Prostate gland (tissue), 2 donors: ENCODE measurements at places on chromosomes 12 and 14.

- peak; percentile 58 for DNase-seq
These were observed 17.2 kb downstream of the REM2 start for GRCh38 chr14:22900081-22900799.

- DNase-seq = no peak
These were observed 1.5 kb upstream of the HRK start for GRCh38 chr12:116882742-116883141.

DNA sequence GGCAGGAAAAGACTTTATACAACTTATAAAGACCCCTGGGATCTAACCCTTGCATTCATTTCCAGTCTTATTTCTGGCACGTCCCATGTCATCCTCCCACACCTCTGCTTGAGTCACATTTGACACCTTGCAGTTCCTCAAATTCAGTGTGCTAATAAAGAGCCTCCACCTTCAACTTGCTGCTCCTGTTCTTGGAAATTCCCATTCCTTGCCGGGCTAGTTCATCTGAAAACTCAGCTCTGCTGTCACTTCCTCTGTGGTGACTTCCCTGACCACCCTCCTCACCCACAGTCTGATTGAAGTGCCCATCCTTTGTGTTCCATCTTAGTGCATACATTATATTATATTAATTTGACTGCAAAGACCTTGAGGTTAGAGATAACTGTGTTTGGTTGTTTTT, 37.4 kb upstream of the PSMA6 start:
- no peak for DNase-seq

- no peak for DNase-seq
These were observed 26.8 kb downstream of the CCNK start for GRCh38 chr14:99507860-99508640.

DNA sequence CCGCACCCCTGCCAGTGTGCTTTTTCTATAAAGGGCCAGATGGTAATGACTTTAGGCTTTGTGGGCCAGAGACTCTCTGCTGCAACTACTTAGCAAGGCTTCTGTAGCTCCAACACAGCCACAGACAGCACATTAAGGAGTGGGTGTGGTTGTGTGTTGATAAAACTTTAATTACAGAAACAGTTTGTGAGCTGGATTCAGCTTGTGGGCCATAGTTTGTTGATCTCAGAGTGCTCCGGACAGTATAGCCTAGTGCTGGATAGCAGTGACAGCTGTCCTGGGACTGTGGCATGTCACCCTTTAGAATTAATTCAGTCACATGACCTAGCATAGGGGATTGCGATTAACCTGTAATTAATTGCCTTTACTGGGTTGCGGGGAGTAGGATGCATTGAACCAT, 109.7 kb downstream of the ZNF664 start:
- no peak for DNase-seq

DNA sequence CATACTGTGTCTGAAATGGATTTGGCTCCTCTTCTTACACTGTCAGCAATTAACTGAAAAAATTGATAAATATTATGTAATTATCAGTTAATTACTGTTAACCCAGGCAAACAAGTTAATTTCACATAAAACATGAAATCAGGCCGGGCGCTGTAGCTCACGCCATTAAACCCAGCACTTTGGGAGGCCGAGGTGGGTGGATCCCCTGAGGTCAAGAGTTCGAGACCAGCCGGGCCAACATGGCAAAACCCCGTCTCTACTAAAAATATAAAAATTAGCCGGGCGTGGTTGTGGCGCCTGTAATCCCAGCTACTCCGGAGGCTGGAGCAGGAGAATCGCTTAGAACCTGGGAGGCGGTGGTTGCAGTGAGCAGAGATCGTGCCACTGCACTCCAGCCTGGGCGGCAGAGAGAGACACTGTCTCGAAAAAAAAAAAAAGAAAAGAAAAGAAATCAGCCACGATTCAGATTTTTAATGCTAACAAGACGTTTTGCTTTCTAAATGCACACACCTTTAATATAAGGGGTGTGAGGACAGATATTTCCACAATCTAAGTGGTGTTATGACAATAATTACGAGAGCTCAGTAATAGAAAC, 473 bp upstream of the TMEM19 start:
- no peak for DNase-seq

- no peak for DNase-seq
These were observed 44.8 kb upstream of the PTHLH start for GRCh38 chr12:28017126-28017872.

GRCh38 chr12:32864731-32865130, 31.8 kb downstream of the PKP2 start:
- no peak for DNase-seq

DNA sequence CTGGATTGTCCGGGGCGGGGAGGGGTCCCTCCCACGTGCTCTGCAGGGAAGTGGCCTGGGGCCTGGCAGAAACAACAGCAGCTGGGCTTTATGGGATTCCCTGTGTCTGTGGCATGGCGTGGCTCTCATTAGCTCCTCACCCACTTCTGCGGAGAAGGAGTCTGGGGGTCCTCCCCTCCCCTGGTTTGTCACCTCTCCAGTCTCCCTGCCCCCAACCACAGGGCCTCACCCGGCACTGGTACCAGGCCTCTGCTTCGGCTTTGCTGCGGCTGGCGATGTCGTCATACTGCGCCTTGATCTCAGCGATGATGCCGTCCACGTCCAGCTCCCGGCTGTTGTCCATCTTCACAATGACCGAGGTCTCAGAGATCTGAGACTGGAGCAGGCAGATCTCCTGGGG, 6.4 kb downstream of the KRT82 start:
- no peak for DNase-seq

DNA sequence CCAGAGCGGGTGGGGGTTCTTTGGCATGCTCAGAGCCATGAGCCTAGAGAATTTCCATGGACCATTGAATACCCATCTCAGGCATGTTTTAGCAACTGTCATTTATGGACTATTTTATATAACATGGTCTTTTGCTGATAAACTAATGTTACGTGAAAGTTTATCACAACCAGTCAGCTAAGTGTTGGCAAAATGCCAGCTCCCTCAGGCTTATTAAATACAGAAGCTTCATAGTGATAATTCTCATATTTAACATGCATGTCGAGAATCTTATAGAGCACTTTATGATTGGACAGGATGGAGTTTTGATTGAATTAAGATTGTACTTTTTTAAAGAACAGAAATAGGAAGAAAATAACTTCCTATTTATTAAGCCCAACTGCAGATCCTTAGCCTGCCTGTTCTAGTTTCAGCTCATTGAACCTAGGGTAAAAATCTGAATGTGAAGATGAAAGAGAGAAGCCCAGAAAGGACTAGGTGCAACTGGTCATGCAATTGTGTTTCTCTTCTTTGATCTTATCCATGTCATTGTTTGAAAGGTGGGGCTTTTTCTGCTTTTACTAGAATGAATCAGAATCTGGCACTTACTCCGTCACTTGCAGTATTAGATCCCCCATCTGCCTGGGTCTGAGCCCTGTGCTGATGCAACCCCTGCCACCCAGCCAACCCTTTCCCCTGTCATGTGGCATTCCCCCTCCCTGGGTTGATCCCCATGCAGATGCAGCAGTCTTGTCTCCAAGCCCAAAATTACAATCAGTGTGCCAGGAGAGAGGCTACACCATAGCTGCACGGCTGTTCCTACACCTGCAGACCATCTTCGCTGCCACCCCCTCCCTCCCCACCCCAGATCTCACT, 134.6 kb upstream of the EVL start:
- no peak for DNase-seq

DNA sequence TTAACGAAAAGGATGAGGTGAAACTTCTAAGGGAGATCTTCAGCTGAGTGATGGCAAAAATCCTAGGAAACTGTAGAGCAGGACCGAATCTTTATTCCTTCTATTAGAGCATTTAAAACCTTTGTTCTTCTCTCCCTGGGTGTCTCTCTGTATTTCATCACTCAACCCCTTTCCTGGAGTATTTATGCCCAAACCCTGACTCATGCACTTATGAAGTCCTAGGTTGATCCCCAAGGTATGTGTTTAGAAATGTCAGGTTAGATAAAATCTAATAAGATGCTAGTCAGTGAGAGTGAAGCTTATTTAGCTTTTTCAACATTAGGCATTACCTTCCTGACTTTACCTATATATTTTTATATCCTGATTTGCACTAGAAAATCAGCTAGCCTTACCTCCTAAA, 239.8 kb upstream of the NPAS3 start:
- no peak for DNase-seq

GRCh38 chr12:77049767-77050353, 15.5 kb downstream of the E2F7 start:
- peak; percentile 39 for DNase-seq

DNA sequence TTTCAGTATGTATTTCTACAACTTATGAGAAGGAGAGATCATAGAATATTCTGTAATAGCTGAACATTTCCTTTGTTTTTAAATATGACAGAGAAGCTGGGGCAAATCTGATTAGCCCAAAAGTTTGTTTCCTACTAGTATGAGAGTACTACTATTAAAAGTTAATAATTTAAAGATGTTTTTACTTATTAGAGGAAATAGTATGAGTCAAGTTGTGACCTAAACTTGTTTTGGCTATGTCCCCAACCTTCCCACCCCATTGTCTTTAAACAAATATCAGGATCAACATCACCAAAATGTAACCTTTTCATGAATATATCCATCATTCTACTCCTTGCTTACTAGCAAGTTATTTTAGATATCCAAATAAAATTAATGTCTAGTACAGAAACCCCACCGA, 10.5 kb downstream of the GNPNAT1 start:
- DNase-seq = no peak
